ENCODE measurements at places on chromosomes 11 and 22.

DNA sequence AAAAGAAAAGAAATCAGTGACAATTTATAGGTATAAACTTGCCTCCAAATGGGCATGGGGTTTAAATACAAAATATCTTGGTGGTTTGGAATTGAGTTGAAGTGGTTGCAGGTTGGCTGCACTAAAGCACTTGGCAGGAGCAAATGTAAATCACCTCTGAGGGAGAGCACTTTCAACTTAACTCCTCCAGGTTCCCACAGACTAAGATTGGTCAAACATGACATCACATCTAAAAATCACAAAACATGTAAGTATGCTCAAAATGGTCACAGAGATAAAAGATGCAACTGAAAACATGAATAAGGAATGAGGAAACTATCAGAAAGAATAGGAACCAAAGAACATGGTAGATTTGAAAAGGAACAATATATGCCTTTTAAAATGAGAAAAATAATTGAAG lies 12.3 kb upstream of the SHANK3 start:
- no peak for DNase-seq

DNA sequence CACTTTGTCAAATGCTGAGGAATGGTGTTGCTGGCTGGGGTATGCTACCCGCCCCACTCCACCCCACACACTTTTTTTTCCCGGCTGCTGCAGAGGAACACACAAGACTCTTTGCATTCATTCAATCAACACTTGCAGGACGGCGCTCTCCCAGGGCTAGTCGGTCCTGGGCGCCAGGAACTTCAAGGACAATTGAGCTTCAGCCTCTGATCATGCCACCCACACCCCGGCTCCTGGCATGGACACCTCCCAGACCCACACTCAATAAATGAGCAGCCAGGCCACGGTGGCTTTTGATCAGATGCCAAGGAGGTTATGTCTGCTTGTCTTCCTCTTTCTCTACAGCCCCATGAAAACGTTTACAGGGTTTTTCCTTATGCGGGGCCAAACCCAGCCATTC lies 19.8 kb downstream of the TPST2 start:
- DNase-seq, result no peak

- no peak for DNase-seq
Measured at GRCh38 chr11:45225961-45226871, 59.9 kb downstream of the SYT13 start.

DNA sequence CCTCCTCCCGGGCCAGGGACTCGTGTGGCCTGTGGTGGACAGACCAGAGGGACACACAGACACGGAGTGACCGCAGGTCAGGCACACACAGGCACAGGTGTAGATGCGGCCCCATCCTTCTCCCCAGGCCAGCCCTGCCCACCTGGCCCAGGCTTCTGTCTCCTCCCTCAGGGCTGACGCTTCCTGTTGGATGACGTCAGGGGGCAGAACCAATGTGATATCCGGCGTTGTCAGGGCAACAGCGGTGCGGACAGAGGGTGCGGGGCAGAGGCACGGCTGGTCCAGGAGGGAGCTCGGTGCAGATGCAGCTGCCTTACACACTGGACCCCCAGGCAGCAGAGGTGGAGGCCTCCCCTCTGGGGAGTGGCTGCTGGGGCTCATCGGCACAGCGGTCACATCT lies 2.9 kb upstream of the TUBGCP6 start:
- no peak for DNase-seq

DNA sequence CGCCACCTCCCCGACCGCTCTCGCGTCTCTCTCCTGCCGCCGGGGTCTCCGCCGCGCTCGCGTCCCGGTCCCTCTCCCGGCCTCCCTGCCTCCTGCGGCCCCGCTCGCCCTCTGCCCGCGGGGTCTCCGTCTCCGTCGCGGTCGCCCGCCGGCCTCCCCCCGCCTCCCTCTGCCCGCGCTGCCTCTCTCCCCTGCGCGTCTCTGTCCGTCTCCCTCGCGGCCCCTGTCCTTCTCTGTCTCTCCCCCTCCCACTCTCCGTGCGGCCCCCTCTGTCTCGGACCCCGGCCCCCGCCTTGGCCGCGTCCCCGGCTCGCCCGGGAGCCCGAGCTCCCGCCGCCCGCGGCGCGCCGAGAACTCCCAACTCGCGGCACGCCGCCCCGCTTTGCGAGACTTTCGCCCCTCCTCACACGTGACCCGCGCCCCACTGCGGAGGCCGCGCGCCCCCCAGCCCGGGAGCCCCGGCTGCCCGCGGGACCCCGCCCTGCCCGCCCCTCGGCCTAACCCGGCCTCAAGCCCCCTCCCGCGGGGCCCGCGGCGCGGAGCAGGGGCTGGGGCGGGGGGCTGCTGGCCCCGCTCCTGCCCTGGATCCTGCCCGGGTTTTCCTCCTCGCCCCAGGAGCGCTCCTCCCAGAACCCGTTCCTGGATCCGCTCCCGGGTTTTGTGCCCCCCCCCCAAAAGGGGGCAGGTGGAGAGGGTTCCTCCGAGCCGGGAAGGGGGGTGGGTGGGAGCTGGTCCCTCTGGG lies 702 bp upstream of the KCNJ4 start:
- DNase-seq, result no peak

- DNase-seq, result no peak
Measured at GRCh38 chr11:24773322-24773721, 276.5 kb downstream of the LUZP2 start.

DNA sequence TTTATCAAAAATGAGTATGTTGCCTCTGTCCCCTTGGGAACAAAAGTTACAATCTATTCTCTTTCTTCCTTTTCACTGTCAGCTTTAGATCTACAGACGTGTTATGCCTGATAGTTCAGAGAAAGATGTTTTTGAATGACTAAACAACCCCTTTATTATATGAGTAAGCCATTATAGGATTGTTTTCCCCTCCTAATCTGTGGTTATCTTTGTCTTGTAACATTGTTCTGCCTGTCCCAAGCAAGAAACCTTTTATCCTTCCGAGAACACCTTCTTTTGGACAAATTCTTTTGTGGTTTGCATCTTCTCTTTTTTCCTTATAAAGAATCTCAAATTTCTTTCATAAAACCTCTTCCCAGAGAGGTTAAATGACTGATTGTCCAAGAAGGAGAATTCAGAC lies 208.4 kb downstream of the DDX10 start:
- DNase-seq, result no peak

GRCh38 chr11:119673052-119673758 lies 55.8 kb downstream of the NECTIN1 start:
- no peak for DNase-seq

Measured in stimulated activated CD8-positive, alpha-beta memory T cell treated with anti-CD3 and anti-CD28 coated beads, Interleukin-2, amount 100 ng/mL, for 1 hour (primary cell).